Activated naive CD4-positive, alpha-beta T cell treated with Interleukin-2 at 50 U/mL for 16 hours (primary cell): ENCODE measurements at places on chromosomes 5 and 9.
A peak's percentile ranks its signal among the peaks of the same experiment; 100 is the strongest.

DNA sequence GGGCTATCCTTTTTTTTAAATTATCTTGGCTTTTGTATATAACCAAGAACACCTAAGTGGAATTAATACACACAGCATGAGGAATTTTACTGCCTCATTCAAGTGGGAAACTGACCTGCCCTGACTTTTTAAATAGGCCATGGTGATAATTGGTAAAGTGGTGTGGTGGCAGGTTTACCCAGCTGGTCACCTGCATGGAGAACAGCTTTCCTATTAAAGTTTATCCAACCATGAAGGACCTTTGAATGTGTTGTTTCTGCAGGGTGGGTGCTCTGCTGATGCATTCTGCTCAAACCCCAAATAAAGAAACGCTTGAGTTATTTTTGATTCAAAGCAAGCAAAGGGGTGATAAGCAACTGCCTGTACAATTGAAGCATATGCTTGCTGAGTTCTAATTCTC lies 261.0 kb upstream of the GRIN3A start:
- DNase-seq, result no peak

DNA sequence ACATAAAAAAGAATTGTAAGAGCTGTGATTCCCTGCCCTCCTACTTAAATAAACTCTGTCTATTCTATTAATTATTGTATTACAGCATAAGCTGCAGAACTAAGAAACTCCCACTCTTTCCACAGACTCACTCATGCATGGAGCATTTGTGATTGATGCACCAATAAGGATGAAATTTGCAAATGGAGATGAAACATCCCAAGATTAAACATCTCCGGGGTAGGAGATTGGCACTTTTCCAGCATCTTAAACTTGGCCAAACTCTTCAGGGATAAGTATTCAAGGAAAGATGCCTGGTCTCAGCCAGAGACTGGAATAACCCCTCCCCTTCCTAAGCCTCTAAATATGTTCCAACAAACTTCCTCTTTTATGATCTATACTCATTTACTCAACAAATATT lies 472.0 kb downstream of the ACTL7B start:
- no peak for DNase-seq

GRCh38 chr5:124627815-124628595 lies 118.4 kb downstream of the ZNF608 start:
- DNase-seq, result no peak

GRCh38 chr5:65047948-65048690 lies 279.4 kb downstream of the CWC27 start:
- no peak for DNase-seq

- DNase-seq, result no peak
Observed at GRCh38 chr5:148909040-148909439, 82.6 kb downstream of the ADRB2 start.

DNA sequence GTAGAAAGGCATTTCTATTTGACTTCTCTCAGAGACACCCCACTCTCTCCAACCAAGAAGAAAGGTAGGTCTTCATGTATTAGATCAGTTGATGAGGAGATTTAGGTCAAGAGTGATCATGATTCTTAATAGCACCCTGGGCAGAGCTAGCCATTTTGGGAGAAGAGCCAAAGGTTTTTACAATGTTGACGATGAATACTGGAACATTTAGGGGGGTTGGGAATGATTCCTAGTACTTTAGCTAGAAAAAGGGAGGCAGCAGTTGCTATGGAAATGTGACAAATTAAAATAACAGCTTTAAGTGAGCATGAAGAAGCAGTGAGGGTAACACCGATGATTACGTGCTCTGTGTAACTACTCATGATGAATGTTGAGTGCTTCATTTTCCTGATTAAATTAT lies 9.5 kb upstream of the RPS23 start:
- no peak for DNase-seq

GRCh38 chr5:96067894-96068614 lies 106.4 kb upstream of the ELL2 start:
- no peak for DNase-seq

- DNase-seq, result no peak
Observed at GRCh38 chr5:150757087-150757649, 1.6 kb downstream of the DCTN4 start.

DNA sequence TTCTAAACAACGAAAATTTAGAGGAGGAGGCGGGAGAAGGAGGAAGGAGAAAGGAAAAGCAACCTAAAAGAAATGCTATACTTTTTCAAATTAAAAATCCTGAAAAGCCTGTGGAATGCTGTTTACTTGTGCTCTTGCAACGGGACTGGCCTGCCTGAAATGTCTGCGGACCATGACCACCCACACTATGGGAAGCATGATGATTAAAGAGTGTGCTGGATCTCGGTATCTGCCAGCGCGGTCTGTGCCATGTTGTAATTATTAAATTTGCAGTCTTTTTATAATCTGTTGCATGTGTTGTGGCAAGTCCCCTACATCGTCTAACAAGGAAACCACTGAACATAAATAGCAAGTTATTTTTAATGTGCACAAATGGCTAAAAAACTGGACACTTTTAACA lies 111.4 kb downstream of the FANCC start:
- no peak for DNase-seq

- no peak for DNase-seq
Observed at GRCh38 chr9:75106857-75107256, 18.5 kb downstream of the OSTF1 start.

- no peak for DNase-seq
Observed at GRCh38 chr9:37679649-37680402, 29.1 kb downstream of the FRMPD1 start.

- DNase-seq, result no peak
Observed at GRCh38 chr9:4844056-4844838, 51.5 kb downstream of the RCL1 start.

- no peak for DNase-seq
Observed at GRCh38 chr5:102625928-102626327, 127.1 kb upstream of the SLCO6A1 start.

DNA sequence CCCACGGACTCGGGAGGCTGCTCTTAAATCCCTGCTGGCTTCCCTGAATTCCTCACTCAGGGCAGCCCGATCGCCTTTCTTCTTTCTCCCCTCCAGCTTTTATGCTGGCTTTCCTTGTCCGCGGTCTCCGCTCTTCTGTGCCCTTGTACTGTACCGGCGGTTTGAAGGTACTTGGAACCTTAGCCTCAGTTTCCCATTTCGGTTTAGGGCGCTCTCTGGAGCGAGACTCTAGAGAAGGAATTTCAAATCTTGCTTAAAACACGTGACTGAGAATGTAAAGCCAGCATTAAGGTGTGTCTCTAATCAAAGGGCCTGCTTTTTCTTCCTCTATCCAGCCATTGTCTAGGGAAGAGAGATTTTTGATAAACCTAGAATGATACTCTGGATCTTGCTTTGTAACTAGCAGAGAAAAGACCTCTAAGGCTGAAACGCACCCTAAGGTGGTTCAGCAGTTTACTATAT lies 650 bp downstream of the GPR107 start:
- DNase-seq, result no peak

- DNase-seq, result no peak
Observed at GRCh38 chr5:178486239-178486641, 104.0 kb downstream of the COL23A1 start.

GRCh38 chr5:65855766-65856315 lies 70.5 kb upstream of the ERBIN start:
- DNase-seq, result no peak

- no peak for DNase-seq
Observed at GRCh38 chr9:79604149-79604548, 32.4 kb downstream of the TLE4 start.

DNA sequence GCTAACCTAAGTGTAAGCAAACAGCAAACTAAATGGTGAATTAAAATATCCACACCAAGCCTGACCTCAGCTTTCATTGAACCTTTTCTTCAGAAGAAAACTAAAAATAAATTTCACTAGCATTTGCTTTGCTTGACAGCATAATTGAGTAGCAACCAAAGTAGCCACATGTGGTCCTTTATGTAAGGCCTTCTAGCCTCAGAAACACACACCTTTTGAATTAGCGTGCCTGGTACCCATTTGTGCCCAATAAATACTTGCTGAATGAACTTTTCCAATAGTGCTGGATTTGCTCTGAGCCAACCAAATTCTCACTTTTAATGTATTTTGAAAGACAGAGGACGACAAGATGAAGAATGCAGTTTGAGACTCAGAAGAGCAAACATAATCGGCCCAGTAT lies 2.1 kb upstream of the NIPBL start:
- DNase-seq, result no peak

GRCh38 chr9:115034801-115035200 lies 83.2 kb downstream of the TNC start:
- no peak for DNase-seq

DNA sequence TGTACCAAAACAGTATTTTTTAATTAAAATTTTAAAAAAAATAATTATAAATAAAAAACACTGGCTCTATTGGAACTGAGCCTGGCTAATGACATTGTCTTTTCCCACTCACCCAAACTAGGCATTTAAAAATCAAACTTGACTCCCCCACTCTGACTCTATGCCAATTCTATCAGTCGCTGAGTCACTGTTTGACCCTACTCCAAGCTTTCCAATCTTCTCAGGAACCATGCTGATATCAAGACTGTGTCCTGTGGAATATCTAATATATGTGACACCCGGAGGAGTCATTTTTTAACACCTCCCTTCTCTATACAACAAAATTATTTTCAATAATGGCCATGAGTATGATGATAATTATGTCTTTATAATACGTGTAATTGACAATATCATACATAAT lies 171.6 kb upstream of the RASEF start:
- DNase-seq, result no peak

- DNase-seq, result no peak
Observed at GRCh38 chr9:87491523-87491922, 6.1 kb upstream of the DAPK1 start.

- DNase-seq, result no peak
Observed at GRCh38 chr5:68372161-68372560, 156.6 kb downstream of the PIK3R1 start.

- DNase-seq, result peak; percentile 63
Observed at GRCh38 chr9:84296146-84296843, 44.3 kb downstream of the SLC28A3 start.

DNA sequence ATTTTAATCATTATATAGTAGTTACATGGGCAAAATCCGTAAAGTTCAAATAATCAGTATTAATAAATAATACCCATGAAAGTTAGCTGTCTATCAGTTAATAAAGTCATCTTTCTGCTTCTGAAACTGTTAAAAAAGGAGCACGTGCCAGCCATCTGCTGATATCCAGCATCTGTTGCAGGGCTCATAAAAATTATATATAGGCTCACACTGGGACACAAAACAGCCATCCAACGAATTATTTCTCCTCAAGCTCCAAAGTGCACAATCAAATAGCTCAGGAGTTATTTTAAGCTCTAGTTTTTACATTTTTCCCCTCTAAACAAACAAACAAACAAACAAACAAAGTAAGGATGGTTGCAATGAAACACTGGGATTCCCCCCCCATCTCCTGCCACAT lies 48.3 kb downstream of the MRPS27 start:
- no peak for DNase-seq

DNA sequence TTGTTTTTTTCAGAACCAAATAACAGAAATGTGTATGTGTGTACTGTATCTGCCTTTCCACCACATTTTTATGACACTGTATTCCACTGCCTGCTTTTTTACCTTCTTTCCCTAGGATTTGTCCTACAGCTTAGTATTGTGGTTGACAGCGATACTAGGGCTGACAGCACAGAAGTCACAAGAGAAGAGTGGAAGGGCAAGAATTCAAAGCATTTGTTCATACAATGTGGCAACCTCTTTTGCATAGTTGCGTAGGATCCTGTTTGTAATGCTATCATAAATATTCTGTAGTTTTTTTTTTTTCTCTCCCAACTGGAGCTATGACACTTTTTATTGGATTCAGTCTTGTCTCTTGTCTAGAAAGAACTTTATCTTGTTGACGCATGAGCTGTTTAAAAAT lies 5.6 kb upstream of the BNIP1 start:
- no peak for DNase-seq

DNA sequence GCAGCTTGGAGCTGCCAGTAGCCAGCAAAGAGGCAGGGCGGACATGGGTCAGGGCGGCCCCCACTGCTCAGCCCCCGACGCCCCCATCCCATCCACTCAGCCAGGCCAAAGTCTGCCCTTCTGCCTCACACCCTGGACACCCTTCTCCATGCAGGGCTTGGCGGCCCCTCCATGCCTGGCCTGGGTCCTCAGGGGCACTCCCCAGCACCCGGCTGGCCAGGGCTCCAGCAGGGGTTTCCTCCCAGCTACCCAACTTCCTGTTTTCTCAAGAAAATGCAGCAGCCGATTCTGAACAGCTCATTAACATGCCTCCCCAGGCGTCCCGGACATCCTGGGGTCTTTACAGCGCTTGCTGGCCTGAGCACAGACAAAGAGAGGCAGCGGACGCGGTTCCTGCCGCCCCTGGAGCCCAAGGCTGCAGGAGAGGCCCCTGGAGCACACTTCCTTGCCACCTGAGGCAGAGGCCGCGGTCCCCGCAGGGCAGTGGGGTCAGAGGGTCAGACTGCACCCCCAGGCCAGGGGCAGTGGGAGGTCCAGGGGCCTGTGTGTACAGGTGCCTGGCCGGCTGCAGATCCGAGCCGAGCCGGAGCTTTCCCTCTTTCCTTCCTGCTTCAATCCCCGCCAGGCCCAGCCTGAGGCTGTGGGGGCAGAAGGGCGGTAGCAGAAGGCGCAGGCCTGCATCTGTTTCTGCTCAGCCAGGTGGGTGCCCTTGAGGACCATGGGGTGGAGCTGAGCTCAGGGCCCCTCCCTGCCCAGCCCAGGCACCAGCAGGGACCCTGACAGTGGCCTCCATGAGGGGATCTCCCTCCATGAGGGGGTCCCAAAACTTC lies 18.7 kb upstream of the NRARP start:
- DNase-seq, result no peak

DNA sequence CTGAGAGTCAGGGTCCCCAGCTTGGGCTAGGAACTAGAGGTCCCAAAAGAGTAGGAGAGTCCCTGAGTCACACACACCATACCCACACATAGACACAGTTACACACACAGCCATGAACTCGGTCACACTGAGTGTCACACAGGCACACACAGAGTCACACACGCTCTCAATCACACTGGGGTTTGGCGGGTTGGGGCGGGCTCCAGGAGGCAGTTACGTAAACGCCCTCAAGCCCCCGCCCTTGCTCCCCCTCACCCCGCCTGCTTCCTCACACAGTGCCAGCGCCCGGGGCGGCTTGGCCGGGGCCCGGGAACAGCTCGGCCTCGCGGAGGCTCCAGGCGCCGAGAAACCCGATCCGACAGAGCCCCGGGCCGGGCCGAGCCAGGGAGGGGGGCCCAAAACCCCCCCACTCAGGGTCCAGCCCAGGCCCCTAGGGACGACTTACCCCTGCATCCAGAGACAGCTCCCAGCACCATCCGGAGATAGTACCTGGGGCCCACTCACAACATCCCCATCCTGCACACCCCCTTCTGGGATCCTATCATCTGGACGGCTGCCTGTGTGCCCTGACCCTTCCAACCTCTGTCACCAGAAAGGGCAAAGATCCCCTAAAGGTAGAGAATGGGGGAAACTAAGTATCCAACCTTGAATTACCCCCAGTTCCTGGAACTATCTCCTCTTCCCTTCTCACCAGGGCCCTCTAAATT lies 3.5 kb upstream of the CNTFR start:
- no peak for DNase-seq

GRCh38 chr9:37938121-37938891 lies 34.4 kb upstream of the SLC25A51 start:
- no peak for DNase-seq
